NCI-H446 (cell line): ENCODE measurements at places on chromosomes 3 and 15.
A peak's percentile ranks its signal among the peaks of the same experiment; 100 is the strongest.

GRCh38 chr3:180417241-180417640 lies 184.7 kb upstream of the TTC14 start:
- no peak for DNase-seq

GRCh38 chr3:154285221-154285620 lies 39.1 kb downstream of the DHX36 start:
- no peak for DNase-seq

GRCh38 chr15:98394546-98394945 lies 253.8 kb upstream of the IGF1R start:
- DNase-seq = no peak

- peak; percentile 9 for DNase-seq
Measured at GRCh38 chr3:81242871-81243270, 518.6 kb downstream of the GBE1 start.

DNA sequence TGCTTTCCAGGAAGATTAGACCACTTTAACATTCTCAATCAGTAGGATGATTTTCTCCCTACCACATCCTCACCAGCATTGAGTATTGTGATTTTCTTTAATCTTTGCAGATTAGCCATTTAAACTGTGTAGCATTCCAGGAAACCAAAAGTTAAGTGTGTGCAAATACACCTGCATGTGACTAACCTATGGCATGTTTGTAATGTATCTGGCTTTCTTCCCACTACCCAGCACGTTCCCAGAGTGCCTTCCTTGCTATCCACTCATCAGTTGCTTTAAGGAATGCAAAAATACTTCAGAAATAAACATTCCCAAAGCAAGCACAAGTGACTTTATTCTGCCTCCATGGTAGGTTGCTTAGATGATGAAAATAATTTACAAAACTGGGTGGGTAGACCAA lies 74.2 kb downstream of the ATG7 start:
- DNase-seq = no peak

- no peak for DNase-seq
Measured at GRCh38 chr15:41936649-41937567, 35.4 kb downstream of the EHD4 start.

GRCh38 chr15:65914981-65915925 lies 46.0 kb downstream of the RAB11A start:
- DNase-seq = no peak

DNA sequence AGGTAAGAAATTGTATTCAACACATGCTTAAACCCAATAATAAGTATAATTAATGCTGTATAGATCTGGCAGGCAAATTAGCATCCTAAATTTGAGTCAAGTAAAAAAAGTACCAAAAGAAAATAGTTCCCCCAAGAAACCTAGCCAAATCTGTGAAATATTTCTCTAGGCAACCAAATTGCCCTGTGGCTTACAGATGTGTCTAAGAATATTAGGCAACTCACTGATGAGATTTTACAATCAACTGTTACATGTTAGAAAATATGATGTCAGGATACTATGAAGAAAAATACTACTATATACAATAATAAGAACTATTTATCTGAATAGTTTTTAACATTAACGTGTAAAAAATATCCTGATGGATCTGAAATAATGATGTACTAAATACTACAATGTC lies 397.1 kb downstream of the TIGIT start:
- no peak for DNase-seq

DNA sequence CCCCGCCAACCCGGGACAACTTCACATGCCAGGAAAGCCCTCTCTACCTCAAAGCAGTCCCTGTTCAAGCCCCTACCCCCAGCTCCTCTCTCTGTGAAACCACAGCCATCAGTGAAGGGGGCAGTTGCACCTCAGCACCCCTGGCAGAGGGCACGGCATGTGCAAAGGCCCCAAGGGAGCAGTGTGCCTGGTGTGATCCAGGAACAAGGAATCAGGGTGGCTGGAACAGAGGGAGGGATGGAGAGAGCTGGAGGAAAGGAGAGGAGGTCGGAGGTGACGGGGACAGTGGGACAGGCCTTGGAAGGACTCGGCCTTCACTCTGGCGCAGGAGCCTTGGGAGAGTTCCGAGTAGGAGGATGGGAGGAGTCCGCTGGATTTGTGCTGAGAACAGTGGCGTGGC lies 26.5 kb upstream of the IQSEC1 start:
- no peak for DNase-seq

GRCh38 chr15:98668566-98669308 lies 20.4 kb downstream of the IGF1R start:
- DNase-seq = no peak

GRCh38 chr3:45134758-45135521 lies 11.2 kb downstream of the CDCP1 start:
- DNase-seq = no peak

DNA sequence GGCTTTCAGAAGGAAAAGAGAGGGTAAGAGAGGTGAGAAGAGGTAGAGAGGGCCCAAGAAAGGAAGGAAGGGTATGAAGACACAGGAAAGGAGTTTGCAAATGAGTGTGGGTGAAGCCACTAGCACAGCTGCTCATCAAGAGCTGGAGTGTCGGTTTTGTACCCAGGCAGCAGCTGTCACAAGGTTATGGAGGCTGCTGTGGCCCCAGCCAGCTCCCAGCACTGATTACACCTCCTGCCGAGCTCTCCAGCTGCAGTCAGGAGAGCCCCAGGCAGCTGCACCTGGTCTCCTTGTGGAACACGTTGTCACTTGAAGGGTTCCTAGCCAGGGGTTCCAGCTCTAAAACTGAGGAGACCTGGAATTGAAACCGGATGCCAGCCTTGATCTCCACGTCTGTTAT lies 60.4 kb upstream of the CHD2 start:
- no peak for DNase-seq

- DNase-seq = no peak
Measured at GRCh38 chr3:153628591-153628990, 466.6 kb downstream of the RAP2B start.

DNA sequence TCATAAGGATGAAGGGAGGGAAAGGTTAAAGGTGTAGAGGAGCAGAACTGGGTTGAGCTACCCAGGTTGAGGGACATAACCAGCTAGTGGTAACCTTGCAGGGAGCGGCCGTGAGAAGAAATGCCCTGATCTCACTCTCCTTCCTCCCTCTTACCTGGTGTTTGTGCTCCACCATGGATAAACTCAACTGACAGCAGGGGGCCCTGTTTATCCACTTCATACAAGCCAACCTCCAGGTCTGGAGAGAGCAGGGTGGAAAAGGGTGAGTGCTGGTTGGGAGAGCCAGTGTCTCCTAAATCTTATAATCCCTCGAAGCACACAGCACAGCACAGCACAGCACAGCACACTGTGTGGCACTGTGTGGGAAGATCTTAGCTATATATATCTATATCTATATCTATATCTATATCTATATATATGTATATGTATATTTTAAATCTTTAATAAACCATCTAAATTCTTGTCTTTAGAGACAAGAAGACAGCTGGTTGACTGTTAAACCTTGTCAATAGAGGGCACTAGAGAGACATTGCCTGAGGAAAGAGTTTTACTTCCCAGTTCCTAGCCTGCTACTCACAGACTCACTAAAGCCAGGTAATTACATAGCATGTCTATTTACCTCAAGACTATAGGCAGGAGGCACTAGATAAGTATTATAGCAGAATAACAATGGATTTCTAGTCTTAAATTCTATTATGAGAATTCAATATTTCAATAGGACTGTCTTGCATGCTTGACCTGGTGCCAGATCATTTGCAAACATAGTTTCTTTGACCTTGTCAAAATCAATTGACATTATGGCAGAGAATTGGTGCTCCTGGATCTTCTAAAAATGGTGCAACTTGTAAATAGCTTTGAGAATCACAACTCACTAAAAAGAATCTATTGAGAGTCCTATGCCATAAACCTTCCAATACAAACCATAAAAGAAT lies 21.7 kb upstream of the FMN1 start:
- DNase-seq = no peak

GRCh38 chr3:51708216-51708845 lies 1.5 kb downstream of the GRM2 start:
- DNase-seq = no peak

DNA sequence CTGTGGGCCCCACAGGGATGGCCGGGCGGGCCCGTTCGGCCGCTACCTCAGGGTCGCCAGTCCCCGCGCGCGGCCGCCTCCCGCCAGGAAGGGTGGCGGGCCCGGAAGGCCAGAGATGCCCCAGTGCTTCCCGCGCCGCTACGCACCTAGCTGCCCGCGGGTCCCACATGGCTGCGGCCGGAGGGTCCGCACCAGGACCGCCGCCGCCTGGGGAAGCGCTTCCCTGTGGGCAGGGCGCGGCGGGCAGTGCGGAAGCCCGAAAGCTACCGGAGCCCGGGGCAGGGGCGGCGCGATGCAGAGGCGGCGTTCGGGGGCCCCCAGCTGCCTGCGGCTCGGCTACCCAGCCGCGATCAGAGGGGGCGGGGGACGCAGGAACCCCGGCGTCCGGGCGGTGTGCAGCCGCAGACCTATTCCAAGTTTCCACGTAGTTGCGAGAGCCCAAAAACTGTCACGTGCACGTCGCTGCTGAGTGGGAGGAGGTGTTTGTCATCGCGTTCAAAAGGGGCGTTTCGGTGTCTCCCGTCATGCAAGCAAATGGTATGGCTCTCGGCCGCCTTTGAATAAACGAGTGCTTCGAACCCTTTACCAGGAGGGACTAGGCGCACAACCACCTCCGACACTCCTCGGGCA lies at the start of gene TRANK1:
Gene TRANK1, minus strand, starts transcription at position 414 of the 630 bp plus-strand sequence. Its CDS starts 245 bp downstream, at position 169.
- DNase-seq = no peak

- DNase-seq = no peak
Measured at GRCh38 chr3:169945313-169945712, 21.3 kb upstream of the SEC62 start.

DNA sequence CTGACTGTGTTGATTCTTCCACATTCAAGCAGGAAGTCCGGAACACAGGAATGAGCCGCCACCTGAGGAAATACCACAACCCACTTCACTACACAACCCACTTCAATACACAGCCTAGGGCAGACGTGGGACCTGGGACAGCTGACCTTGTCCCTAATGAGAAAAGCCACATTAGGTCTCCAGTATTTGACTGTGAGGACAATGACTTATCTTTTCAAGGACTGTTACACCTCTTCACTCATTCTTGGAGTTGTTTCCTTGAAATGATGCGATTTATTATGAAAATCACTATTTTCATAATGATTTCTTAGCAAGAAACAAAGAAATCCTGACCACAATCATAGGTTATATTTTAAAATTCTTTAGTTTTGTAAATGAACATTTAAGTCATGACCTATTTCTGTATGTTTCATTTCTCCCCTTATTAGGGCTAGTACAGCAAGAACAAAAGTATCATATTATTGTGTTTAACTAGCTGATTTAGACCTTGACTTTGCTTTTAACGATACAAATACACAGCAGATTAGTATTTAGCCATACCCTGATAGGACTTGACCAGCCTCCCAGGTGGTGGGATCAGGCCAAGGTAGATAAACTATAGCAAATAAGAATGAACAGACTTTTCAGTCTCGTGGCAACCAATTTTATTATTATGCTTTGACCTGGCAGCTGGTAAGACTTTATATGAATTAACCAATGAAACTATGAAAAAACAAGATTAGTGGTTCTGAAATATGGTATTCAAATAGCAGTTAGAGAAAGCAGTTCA lies 6.0 kb downstream of the RAB27A start:
- DNase-seq = no peak

- DNase-seq = no peak
Measured at GRCh38 chr15:99708563-99708962, 24.7 kb downstream of the LYSMD4 start.

DNA sequence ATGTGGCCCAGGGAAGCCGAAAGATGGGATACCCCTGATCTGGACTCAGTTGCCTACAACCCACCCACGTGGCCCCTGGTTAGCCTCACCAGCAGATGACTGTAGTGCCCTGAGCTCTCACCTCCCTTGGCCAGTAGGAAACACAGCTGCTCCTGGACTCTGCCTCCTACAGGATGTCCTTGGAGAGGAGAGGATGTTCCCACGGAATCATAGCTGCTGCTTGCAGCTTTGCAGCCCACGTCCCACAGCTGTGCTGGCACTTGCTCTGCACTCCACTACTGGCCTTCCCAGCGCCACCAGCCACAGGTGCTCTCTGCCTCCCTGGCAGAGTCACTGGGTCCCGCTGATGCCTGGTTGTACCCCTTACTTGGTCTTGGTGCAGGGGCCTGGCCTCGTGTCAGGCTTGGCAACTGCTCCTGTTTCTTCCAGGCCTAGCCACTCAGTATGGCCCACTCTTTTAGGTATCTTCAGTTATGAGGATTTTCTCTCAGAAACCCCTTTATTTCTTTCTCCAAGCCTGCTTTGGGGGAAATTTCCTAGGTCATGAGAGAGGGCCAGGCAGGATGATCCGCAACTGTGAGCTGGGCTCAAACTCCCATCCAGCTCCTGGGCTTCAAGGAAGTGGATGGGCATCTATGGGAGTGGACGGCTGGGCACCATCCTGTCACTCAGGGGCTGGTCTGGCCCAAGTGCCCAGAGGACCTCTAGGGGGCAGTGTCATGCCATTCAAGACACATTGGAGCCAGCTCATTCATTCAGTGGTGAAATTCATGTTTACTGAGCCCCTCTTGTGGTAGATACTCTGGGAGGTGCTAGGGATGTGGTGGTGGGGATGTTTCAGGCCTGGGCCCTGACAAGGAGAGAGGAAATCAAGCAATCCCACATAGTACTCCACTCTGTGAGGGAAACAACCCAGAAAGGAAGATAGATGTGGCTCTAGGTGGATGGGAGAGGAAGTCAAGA lies 16.2 kb upstream of the VILL start:
- DNase-seq = no peak

- no peak for DNase-seq
Measured at GRCh38 chr15:26051761-26052675, 188.9 kb upstream of the ATP10A start.

DNA sequence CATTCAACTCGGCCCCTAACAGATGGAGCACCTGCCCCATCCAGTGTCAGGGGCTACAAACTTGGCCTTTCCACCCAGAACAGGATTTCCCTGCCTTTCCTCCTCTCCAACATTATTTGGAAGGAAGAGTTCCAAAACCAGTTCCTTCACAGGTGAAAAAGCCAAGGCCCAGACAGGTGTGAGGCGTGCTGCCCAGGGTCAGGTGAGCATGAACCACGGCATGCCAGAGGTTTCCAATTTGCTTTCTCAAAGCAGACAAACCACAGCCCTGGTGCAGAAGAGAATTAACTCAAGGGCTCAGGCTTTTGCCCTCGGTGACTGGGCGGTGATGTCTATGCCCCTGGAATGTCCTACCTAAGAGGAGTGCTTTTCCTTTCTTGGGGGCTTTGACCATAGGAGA lies 43.2 kb downstream of the LDHAL6B start:
- no peak for DNase-seq

- DNase-seq = peak; percentile 44
Measured at GRCh38 chr3:34533451-34533850, 735.0 kb downstream of the PDCD6IP start.

DNA sequence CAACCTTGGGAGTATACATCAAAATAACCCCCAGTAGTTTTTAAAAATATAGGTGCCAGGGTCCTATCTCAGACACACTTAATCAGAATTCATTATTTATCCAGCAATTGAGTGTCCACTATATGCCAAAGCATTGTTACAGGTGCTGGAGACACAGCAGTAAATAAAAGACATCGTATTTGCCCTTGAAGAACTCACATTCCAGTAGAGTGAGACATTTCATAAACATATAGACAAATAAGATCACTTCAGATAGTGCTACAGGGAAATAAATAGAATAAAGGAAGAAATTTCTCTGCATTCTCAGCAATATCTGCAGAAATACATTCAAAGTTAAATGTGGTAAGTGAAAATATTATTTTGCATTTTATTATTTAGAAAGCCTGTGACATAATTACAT lies 34.1 kb upstream of the ANKRD28 start:
- no peak for DNase-seq

GRCh38 chr15:42691770-42692169 lies 45.2 kb downstream of the CDAN1 start:
- no peak for DNase-seq

- DNase-seq = no peak
Measured at GRCh38 chr15:83723216-83723615, 69.3 kb downstream of the ADAMTSL3 start.
